ENCODE measurements at places on chromosomes 12 and 14. TPM values are rescaled to one million over a fixed set of nuclear protein-coding genes. Genes with fewer than 3 reads are reported as not detected.

DNA sequence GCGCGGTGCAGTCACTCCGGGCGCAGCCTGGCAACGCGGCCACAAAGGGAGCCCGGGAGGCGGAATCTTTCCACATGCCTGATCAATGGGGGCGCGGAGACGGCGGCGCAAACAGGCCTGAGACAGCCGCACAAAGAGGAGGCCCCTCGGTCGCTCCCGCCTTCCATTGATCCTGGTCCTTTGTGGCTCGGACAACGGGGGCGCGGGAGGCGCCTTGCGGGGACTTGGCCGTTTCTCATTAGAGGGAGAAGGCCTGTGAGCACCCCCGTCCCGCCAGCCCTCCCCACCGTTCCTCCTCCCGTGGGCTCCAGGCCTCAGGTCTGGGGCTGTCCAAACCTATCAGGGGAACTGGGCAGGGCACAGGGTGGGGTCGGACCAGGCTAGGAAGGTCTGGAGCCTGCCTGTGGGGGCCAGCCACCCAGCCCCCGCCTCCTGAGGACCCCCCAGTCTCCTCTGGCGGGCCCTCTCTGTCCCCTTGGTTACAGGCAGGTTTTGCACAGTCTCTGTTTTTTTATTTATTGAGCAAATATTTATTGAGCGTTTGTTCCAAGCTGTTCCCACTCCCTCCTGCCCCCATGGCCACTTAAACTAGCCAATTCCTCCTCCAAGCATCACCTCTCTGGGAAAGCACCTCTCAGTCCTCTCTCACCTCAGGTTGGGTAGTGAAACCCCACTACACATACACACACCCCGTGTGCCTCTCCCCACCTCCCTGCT lies 29.0 kb upstream of the MSI1 start:
- no peak overlapping the region for H3K27ac ChIP-seq
- H3K4me3 ChIP-seq: no peak overlapping the region

MGAT4C gene
- not detected for total RNA-seq

LRRK2 gene
- total RNA-seq: 7.0 TPM

DNA sequence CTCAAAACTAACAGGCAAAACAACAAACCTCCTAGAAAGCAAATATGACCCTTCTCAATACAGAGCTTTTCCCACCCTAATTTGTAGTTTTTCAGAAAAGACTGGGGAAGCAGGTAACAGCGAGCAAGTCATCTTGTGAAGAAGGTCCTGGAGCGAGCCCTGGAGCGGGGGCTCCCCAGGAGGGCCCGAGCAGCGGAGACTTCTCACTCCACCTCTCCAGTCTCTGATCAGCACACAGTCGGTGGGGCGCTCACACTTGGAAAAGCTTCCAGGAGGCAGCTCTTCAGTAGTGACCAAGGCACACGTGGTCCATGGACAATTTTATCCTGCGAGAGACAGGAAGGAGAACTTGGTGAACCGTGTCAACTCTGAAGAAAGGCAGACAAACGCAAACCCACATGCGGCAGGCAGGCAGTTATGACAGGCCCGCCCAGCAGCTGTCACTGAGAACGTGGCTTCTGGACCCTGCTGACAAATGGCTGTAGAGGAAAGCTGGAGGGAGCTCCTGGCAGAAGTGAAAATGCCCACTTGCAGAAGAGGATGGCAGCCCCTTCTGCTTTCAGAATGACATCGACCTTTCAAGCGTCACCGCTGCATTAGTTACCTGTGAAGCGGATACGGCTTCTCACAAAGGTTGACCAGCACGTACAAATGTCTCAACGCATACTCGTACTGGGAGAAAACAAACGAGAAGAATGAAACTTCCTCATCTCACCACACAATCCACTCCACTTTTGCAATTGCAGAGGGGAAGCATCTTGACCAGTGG lies 44.2 kb downstream of the LGMN start:
- H3K4me1 ChIP-seq: peaks cover 10% of the 10 kb centered on the region
- H3K27me3 ChIP-seq: no peaks in the 10 kb centered on the region
- DNase-seq: no peak
- no peaks in the 10 kb centered on the region for H3K36me3 ChIP-seq
- H3K27ac ChIP-seq: no peak overlapping the region

GRCh38 chr12:89252284-89252683 lies 100.0 kb downstream of the DUSP6 start:
- H3K4me1 ChIP-seq: peaks cover 12% of the 10 kb centered on the region
- H3K27me3 ChIP-seq: no peaks in the 10 kb centered on the region
- H3K27ac ChIP-seq: no peak overlapping the region
- no peaks in the 10 kb centered on the region for H3K36me3 ChIP-seq
- DNase-seq: peak; percentile 44

DNA sequence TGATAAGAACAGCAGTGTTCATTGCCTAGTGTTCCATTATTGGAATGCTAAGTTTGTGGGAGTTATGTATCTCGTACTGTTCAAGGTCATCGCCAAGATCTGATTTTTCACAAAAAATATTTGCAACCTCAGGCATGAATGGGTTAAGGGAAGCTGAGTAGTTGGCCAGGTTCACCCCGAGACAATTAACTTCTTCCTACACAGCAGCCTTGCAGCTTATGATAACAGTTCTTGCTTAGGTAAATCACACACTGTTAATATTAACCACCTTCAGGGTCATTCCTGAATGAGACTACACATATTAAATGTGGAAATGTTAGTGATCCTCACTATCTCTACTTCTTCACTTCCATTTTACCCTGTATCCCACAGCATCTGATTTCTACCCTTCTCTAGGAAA lies 18.0 kb downstream of the FKBP11 start:
- H3K36me3 ChIP-seq: no peaks in the 10 kb centered on the region
- no peak for DNase-seq
- no peaks in the 10 kb centered on the region for H3K27me3 ChIP-seq
- H3K27ac ChIP-seq: no peak overlapping the region
- H3K4me3 ChIP-seq: no peak overlapping the region

- no peak overlapping the region for H3K27ac ChIP-seq
- no peaks in the 10 kb centered on the region for H3K36me3 ChIP-seq
- H3K4me1 ChIP-seq: no peaks in the 10 kb centered on the region
- no peaks in the 10 kb centered on the region for H3K27me3 ChIP-seq
- H3K4me3 ChIP-seq: no peak overlapping the region
- DNase-seq: no peak
Measured at GRCh38 chr12:13769273-13769672, 212.1 kb downstream of the GRIN2B start.

DNA sequence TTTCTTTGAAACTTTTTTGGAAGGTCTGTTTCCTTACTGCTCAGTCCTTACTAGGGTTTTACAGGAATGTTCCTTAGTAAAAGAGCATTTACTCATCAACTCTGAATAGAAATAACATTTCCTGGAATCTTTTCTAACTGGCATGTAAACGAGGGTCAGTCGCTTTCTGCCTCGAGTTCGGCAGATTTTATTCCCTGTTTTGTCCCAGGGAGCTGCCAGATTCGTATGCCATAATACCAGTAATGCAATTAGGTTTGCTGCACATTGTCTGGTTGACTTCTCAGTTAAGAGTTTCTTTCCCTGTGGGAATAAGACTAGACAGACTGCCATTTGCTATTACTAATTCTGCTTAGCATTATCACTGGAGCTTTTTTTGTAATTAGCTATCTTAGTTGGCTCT lies 91.9 kb downstream of the VRK1 start:
- no peaks in the 10 kb centered on the region for H3K27me3 ChIP-seq
- no peaks in the 10 kb centered on the region for H3K36me3 ChIP-seq
- DNase-seq: no peak
- no peaks in the 10 kb centered on the region for H3K4me1 ChIP-seq
- no peak overlapping the region for H3K27ac ChIP-seq

DNA sequence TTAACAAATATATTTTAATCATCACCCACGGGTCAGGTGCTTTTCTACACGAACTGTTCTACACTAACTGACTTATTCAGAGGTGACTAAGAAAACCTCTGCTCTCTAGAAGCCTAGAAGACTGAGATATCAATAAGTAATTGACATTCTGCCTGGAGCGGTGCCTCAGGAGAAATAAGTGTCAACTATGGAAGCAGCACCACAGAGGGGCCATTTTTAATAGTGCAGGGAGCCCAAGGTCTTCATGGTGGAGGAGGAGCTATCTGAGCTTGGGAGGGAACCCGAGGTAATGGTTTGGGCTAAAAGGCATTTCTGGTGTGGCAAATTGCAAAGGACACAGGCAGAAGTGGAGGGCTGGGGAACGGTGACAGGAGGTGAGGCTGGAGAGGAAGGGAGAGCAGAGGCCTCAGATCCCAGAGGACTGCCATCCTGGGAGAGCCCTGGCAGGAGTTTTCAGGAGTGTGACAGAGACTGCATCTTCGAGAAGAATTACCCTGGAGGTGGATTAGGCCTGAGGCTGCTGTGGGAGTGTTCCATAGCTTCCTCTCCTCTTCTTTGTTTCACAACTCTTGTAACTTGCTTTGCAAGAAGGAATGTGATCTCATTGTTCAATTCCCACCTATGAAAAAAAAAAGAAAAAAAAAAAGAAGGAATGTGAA lies 123.1 kb downstream of the NPAS3 start:
- no peaks in the 10 kb centered on the region for H3K36me3 ChIP-seq
- DNase-seq: no peak
- no peak overlapping the region for H3K27ac ChIP-seq
- peaks cover 21% of the 10 kb centered on the region for H3K27me3 ChIP-seq
- H3K4me3 ChIP-seq: no peak overlapping the region
- 0 out of 2 replicates have a peak, but pooled peaks cover 7% of the 10 kb centered on the region for H3K4me1 ChIP-seq

NANOG gene
- total RNA-seq: 0.13 TPM

DNA sequence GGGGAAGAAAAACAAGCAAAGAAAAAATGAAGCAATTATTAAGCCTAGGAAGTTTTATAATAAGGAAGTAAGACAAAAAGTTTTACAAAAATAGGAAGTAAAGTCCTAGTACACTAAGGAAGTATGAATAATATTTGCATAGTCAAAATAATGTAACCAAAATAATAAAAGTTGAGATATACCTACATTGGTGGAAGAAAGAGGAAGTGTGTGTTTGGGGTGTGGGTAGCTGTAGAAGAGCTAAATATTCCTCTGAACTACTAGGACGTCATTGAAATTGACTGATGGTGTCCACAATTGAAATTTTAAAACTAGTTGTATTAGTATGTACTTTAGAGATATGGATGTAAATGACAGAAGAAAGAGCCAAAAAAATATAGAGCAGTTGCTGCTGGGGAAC lies 228.4 kb upstream of the OTX2 start:
- no peaks in the 10 kb centered on the region for H3K36me3 ChIP-seq
- no peaks in the 10 kb centered on the region for H3K4me1 ChIP-seq

FLVCR2 gene
- not detected for total RNA-seq
